Stimulated activated CD4-positive, alpha-beta T cell treated with anti-CD3 and anti-CD28 coated beads, TNF-alpha, amount 100 ng/mL, for 4 hours (primary cell): ENCODE measurements at places on chromosomes 13 and 19.

DNA sequence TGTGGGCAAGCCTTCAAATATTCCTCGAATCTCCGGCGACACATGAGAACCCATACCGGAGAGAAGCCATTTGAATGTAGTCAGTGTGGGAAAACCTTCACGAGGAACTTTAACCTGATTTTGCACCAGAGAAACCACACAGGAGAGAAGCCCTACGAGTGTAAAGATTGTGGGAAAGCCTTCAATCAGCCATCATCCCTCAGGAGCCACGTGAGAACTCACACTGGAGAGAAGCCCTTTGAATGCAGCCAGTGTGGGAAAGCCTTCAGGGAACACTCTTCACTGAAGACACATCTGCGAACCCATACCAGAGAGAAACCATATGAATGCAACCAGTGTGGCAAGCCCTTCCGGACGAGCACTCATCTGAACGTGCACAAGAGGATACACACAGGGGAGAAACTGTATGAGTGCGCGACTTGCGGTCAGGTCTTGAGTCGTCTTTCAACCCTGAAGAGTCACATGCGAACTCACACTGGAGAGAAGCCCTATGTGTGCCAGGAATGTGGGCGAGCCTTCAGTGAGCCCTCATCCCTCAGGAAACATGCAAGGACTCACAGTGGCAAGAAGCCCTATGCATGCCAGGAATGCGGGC is 28.8 kb downstream of the ZNF333 start:
- no peak for DNase-seq

GRCh38 chr19:33389421-33390100 is 16.1 kb downstream of the CEBPG start:
- DNase-seq: no peak

DNA sequence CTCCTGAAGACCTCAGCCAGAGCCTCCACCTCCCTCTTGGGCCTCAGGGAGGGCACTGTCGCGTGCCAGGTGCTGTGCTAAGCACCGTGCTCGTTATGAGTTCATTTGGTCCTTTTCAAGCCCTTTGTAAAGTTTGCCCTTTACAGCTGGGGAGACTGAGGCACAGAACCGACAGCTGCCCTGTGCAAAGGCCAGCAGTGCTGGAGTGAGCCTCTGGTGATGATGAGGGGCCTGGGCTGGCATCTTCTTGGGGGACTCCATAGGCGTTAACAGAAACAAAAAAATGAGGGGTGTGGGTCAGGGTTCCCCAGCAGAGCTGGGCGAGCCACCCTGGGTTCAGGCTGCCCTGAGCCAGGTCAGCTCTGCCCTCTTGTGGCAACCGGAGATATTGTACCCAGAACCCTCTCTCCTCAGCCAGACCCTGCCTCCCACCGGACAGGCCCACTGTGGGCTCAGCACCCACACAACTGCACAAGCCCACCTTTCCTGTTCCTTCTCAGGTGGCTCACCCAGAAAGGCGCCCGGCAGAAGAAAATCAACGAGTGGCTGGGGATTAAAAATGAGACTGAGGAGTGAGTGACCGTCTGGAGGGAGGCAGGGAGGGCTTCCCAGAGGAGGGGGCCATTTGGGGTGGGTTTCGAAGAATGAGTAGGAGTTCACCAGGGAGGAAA is 5.5 kb upstream of the IFI30 start:
- DNase-seq: peak; percentile 26

DNA sequence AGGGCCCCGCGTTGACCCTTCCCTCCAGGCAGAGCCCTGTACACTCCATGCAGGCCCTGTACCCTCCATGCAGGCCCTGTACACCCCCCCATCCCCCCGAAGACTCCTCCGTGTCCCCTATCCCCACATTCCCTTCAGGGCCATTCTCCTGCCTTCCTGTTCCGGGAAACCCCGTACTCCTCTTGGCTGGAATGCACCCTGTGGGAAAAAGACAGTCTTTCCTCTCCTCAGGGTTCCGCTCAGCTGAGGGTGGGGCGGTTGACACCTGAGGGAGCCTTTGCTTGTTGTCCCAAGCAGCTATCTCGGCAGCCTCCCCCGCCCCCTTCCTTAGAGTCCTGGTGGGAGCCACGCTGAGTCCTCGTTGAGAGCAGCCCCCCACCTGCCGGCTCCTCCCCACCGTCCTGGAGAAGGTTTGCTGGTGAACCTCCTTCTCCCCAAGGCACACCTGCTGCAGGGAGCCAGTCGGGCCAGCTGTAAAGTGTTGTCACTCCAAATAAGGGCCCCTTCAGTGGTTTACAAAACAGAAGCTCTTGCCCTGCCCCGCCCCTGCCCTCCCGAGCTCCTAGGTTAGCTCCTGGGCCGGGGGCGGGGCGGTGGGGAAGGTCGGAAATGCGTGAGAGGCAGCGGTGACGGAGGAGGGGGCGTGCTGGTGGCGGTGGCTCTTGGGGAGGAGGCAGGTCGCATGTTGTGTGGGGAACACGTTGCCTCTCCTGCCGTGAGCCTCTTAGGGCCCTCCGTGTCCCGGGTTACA is 1.5 kb downstream of the GNA11 start:
- DNase-seq: peak; percentile 64

DNA sequence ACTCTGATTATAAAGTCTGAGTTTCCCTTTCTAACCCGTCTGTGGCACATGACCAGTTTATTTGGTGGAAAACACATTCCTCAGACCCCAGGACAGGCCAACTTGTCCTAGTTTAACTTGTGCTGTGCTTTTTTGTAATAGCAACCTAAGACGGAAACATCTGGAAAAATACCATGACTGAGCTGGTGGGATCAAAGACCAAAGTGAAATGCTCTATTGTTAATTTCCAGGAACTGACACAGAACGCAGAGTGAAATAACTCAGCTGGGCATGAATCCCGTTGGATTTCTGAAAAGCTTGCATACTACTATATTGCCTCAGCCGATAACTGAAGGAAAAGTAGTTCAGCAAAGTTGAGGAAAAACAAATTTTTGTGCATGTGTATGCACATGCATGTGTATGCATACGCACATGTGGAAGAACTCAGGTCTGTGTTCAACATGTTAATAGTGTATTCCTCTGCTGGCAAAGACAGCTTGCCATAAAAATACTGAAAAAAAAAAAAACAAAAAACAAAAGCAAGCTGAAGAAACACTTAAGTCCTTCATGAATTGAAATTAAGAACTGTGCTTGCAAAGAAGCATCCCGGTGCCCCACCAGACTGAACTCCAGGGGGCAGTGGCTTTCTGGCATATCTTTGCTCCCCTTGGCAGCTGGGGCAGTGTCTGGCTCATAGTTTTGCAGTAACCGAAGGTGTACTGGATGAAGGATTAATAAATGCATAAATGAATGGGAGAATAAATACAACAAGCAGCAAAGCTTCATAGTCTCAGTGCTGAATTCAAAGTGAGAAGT is 187.8 kb downstream of the LHFPL6 start:
- DNase-seq: no peak

- no peak for DNase-seq
Observed at GRCh38 chr13:41562541-41563178, 105.3 kb downstream of the RGCC start.

DNA sequence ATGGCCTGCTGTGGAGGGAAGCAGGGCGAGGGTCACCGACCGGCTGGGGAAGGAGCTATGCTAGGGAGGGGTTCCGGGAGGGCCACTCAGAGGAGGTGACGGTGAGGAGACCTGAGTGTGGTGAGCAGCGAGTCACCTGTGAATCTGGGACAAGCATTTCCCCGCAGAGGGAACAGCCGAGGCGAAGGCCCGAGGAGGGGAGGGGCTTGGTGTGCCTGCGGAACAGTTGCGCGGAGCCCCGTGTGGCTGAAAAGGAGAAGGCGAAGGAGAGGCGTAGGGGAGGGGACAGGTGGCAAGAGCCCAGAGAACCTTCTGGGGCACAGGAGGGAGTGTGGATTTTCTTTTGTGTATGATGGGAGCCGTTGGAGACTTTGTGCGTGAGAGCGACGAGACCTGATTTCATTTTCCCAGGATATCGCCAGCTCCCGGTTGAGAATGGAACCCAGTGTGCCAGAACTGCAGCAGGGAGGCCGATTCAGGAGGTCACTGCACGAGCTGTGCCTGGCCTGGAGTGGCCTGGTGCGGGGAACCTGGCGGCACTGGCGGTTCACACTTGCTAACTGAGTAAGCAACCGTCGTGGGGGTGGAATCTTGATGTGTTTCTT is 117.7 kb upstream of the ZNF507 start:
- DNase-seq: no peak

- no peak for DNase-seq
Observed at GRCh38 chr19:8690753-8691539, 7.6 kb downstream of the ACTL9 start.

DNA sequence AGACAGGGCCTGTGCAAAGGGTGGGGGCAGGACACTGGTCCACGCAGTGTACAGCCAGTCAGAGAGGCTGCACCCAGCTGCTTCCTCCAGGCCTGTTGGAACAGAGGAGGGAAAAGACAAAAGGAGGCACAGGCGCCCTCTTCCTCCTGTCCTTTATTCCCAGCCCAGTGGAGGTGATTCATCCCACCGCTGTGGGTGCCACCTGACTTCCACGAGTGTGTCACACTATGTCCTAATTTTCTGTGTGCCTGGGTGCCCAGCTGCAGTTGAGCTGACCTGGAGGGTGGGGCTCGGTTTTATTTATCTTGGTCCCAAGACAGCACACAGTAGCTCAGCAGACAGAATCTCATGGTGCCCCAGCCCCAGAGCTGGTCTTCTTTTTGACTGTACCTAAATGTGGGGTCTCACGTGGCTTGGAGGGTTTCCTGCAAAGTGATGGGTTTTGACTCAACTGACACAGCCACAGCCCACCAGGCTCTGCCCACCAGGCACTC is 9.0 kb downstream of the EPS15L1 start:
- no peak for DNase-seq

DNA sequence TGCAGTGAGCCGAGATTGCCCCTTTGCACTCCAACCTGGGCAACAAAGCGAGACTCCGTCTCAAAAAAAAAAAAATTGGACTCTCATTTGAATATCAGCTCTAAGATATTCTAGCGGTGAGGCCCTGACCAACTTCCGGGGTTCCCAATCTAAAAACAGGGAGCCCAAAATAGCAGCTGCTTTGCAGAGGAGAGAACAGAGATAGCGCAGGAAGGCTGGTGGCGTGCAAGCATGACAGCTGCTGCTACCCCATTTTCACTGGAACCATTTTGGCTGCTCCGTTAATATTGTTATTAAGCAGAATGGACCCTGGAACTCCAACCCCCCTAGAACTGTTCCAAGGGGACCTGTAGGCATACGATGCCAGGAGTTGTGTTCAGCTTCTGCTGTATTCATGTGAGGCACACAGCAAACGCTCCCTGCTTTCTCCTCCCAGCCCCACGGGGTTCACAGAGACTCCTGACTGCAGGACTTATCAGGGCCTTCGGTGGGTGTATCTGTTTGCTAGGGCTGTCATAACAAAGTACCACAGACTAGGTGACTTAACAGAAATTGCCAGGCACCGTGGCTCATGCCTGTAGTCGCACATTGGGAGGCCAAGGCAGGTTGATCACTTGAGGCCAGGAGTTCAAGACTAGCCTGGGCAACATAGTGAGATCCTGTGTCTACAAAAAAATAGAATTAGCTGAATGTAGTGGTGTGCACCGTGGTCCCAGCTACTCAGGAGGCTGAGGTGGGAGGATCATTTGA is 11.5 kb downstream of the STXBP2 start:
- DNase-seq: no peak

- no peak for DNase-seq
Observed at GRCh38 chr13:28137596-28137995, 749 bp upstream of the PAN3 start.
